ENCODE measurements at places on chromosomes 5 and 9.

GRCh38 chr9:24090566-24090965 is 264.5 kb upstream of the ELAVL2 start:
- DNase-seq, result no peak

DNA sequence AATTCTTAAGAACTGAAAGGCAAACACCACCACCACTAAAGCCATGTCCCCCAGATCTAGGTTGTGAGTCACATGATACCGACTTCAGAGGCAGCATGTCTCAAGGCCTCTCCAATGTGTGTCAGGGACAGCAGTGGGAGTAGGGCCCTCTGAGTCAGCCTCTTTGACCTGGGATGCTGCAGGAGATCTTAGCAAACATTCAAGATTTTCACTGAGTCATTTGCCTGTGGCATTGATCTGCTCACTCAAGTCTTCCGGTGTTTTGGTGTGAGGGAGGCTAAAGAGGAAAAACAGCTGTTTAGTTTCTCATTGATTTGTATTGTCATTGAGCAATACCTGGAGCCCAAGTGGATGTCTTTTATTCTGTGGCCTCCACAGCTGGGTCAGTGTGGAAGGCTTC is 36.1 kb downstream of the TMC1 start:
- peak; percentile 86 for DNase-seq

DNA sequence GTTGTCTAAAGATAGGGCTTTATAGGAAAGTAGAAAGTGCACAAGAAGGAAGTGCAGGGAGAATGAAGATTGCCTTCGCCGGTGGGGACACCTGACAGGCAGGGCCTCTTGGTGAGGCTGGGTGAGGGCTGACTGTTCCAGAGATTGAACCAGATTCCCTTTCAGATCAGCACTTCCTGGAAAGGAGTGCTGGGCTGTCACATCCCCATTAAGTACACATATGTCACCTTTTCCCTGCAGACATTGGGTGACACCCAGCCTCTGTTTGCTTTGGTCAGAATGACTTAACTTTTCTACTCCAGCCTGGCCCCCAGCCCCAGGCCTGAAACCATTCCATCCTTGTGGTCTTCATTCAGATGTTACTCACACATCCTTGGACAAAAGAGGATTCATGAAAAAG is 7.4 kb upstream of the SHROOM1 start:
- DNase-seq, result no peak

DNA sequence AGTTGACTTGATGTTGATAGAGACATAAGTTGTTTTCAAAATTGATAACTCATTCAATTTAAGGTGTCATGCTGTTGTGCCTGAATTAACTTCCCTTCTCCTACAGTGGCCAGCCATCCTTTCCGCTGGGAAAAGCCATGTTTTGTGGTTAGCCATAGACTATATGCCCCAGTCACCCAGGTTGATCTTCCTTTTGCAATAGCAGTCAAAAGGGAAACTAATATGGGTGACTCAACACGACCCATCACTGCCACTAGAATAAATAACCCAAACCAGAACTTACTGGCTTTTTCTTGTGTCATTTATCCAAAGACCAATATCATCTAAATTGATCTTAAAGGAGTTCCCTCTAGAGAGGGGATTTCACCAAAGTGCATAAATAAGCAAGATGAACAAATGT is 87.4 kb downstream of the PTCD2 start:
- DNase-seq, result no peak

GRCh38 chr9:14554886-14555285 is 138.3 kb downstream of the ZDHHC21 start:
- DNase-seq, result no peak
